HS-27A (cell line): ENCODE measurements at places on chromosomes 7 and 10.

- DNase-seq, result no peak
Measured at GRCh38 chr7:50953820-50954219, 171.1 kb upstream of the GRB10 start.

DNA sequence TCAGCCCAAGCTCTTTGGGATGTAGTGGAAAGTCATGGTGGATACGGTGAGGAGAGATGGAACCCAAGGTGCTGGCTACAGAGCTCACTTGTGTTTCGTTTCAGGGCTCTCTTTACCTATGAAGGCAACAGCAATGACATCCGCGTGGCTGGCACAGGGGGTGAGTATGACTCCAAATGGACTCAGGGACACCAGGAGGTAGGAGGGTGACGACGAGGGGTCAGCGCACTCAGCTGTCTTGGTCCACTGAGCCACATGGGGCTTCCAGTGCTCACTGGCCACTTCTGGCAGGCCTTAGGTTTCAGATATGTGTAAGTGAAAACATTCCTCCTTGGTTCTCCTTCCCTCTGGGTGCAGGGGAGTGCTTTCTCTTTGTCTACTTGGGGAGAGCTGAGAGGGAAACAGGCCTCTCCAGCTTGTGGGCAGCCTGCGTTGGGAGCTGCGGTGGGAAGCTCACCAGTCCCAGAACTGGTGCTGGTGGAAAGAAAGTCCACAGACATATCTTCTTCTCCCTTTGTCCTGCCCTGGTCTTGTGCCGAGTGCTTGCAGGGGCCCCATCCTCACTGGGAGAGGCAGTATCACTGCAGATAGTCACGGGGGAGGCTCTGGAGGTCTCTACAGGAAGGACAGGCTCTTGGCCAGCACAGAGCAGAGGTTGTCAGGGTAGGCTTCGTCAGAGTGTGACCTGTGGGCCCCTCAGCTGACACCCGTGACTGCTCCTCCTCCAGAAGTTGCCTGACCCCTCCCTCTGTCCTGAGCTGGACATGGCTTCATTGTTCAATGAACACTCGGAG, 5.8 kb downstream of the DBNL start:
- no peak for DNase-seq

DNA sequence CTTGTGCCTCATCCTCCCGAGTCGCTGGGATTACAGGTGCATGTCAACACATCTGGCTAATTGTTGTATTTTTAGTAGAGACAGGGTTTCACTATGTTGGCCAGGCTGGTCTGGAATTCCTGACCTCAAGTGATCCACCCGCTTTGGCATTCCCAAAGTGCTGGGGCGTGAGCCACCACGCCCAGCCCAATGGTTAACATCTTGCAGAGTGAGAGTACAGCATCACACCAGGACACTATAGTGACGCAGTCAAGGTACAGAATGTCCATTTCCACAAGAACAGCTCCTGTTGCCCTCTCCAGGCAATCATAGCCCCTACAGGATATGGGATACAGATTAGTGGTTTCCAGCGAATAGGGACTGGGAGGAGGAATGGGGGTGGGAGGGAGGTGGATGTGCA, 34.0 kb downstream of the MYO1G start:
- DNase-seq, result no peak

DNA sequence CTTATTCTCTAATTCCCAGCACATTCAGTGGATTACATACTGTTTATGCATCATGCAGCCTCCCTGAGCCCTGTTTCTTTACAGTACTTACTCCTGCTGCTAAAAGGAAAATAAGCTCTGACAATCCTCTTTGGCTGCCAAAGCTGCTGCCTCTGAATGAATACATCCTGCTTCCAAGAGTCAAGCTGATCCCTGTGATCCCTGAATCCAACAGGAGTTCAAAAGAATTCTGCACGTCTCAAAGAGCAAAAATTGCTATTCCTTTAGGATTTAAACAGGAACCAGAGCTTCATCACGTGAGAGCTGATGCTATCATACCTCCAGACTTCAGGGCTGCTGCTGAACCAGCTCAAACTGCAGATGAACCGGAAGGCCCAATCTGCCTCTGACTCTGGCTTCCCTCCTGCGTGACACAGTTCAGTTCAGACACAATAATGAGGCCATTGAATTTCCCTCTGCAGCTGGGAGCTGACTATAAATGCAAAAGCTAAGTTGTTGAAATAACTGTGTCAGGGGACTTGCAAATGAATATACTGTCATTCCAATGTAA, 851.0 kb upstream of the PHF14 start:
- DNase-seq, result no peak
